Myocyte (in vitro differentiated cells): ENCODE measurements at places on chromosomes 12 and 14.
A peak's percentile ranks its signal among the peaks of the same experiment; 100 is the strongest.

- peak; percentile 40 for DNase-seq
Observed at GRCh38 chr12:90013409-90013808, 304.8 kb upstream of the ATP2B1 start.

GRCh38 chr12:56082967-56083366 is 3.0 kb downstream of the ERBB3 start:
- no peak for DNase-seq

- DNase-seq: peak; percentile 53
Observed at GRCh38 chr12:63420206-63420644, 248.1 kb downstream of the DPY19L2 start.

- no peak for DNase-seq
Observed at GRCh38 chr12:26678697-26679660, 154.0 kb downstream of the ITPR2 start.

GRCh38 chr14:31291210-31291609 is 83.6 kb upstream of the HECTD1 start:
- no peak for DNase-seq

DNA sequence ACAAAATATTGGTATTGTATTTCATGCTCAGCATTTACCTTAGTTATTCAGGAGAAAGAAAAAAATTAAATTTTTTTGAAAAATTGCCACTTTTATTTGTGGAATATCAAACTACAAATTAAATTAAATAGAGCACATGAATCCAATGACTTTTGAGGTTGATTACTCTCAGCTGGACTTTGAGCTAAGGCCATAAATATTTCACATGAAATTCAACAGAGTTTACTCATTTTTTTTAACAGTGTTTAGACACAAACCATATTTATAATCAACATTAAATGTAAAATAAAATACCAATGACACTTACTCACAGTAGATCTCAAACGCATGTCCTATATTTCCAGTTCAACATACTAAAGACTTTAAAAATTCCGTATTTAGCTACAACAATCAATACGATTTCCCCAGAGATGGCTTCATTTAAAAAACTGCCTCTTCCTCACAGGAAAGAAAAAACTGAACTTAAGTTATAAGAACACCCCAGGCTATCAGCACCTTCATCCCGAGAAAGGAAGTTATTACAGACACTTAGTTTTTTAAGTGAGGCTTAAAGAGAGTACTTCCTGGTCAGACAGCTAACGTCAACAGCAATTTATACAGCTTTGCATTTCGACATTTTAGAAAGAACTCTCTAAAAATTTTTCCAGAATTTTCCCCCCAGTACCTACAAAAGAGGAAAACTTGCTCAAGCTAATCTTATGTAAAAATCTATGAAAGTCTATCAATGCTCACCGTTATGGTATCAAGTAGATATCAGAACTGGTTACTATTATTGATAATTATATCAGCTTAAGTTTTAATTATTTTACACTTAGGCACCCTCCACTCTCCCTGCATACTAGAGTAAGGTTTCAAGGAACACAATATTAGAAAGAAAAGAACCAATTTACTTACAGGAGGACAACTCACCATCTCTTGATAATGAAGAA is 13.8 kb downstream of the TAOK3 start:
- DNase-seq: no peak

DNA sequence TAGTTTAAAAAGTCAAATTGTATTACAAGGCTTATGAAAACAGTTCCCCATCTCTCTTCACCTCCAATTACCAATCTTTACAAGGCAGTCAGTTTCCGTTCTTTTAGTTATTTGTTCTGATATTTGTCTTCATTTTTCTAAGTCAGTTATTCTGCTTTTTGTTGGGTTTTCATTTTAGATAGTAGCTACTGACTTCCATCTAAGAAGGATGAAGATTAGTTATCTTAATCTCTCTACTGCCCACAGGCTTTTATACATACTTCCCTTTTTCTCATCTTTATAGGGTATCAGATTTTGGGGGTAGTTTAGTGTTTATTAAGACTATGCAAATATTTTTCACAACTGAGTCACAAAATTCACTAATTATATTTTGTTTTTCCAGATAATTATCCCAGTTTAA is 38.4 kb downstream of the FRS2 start:
- DNase-seq: no peak

GRCh38 chr12:6207259-6207925 is 7.2 kb downstream of the CD9 start:
- no peak for DNase-seq

- no peak for DNase-seq
Observed at GRCh38 chr12:87315-87714, 20.7 kb downstream of the IQSEC3 start.

- DNase-seq: no peak
Observed at GRCh38 chr14:99693918-99694317, 9.8 kb downstream of the CYP46A1 start.

DNA sequence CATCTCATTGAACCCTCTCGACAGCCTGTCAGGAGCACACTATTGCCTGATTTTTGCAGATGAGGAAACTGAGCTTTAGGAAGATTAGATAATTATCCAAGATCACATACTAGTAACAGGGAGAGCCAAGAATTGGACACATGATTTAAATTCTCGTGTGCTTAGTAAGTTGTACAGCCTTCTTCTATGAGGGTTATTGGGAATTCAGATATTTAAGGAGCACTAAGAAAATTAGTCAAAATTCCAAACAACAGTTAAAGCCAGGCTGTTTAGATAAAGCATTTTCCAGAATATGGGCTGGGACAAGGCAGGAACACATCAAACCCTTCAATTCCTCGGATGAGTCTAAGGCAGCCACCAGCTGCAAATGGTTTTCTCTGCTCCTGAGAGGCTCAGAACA is 148.8 kb downstream of the TMEM30B start:
- no peak for DNase-seq

- no peak for DNase-seq
Observed at GRCh38 chr14:31760277-31760676, 199.1 kb downstream of the NUBPL start.

DNA sequence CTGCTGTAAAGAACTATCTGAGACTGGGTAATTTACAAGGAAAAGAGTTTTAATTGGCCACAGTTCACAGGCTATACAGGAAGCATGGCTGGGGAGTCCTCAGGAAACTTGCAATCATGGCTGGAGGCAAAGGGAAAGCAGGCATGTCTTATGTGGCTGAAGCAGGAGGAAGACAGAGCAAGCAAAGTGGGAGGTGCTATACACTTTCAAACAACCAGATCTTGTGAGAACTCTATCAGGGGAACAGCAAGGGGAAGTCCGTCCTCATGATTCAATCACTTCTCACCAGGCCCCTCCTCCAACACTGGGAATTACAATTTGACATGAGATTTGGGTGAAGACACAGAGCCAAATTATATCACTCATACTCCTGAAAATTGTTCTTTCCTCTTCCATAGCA is 109.5 kb upstream of the PKP2 start:
- DNase-seq: no peak

DNA sequence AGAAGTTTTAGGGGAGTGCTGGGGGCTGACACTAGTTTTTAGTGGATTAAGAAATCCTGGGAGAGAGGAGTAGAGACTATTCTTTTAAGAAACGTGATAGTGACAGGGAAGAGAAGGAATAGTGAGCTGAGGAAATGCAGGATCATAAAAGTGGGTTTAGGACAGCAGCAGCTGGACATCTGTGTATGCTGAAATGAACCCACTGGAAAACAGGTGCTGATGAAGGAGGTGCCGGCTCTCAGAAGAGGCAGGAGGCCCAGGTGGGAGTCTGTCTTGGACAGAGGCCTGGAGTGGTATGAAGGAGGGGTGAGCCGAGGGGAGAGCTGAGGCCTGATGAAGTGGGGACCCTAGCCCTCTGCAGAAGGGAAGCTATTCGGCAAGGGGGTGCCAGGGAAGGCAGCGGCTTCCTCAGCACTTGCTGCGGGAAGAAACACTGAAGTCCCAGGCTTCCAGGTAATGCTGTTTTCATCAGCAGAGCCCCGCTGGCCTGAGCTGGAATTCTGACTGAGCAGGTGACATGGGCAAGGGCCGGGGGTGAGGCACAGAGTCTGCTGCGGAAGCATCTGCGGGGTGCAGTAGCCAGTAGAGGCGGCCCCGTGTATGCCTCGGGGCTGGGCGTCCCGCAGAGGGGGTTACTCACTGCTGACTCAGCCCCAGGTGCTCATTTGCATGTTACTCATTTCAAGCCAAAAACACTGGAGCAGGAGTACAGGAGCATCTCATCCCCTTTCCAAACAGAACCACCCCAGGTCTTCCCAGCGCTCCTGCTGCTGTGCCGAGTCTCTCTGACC is 89.7 kb downstream of the TMCC3 start:
- DNase-seq: peak; percentile 51

GRCh38 chr14:33799705-33800570 is 150.9 kb downstream of the EGLN3 start:
- DNase-seq: no peak

DNA sequence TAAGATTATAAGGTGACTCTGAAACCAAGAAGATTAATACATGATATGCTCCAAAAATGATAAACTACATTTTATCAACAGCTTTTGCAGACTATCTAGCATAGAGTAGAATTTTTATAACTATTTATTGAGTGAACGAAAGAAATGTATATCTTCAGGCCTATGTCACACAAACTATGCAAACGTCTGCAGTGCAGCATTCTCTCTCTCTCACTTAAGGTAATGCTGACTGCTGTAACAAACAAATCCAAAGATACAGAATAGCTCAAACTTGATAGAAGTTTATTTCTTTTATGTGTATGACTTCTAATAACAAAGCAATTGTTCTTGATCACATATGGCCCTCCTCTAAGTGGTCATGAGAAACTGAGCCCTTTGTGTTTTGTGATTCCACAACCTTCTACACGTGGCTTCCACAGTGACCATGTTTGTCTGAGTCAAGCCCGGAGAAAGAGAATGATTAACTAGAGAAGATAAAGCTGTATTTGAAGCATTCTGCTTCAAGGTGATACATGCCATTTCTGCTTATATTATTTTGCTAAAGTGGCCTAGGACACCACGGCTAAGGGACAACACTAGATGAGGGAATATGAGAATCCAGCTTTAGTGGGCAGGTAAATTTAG is 1352.7 kb upstream of the TMEM132C start:
- DNase-seq: no peak

- DNase-seq: no peak
Observed at GRCh38 chr14:32682214-32682613, 256.5 kb upstream of the NPAS3 start.

DNA sequence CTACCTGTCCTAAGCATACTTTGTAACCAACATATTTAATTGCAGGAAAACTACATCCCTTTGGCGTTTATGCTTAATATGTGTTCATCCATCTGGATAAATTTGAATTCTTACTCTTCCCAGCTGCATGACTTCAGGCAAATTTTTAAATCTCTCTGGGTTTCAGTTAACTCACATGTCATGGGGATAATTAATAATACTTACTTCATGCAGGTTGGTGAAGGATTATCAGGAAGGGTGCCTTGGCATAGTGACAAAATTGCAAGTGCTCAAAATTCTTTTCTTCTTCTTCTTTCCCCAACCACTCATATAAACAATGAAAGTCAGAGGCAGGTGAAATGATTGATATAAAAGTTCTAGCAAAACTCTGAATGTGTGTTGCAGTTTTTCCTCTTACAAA is 15.9 kb downstream of the SYT10 start:
- no peak for DNase-seq

GRCh38 chr12:131915000-131915689 is 13.9 kb upstream of the PUS1 start:
- DNase-seq: no peak

GRCh38 chr14:51443195-51444018 is 203.4 kb downstream of the TMX1 start:
- DNase-seq: no peak

DNA sequence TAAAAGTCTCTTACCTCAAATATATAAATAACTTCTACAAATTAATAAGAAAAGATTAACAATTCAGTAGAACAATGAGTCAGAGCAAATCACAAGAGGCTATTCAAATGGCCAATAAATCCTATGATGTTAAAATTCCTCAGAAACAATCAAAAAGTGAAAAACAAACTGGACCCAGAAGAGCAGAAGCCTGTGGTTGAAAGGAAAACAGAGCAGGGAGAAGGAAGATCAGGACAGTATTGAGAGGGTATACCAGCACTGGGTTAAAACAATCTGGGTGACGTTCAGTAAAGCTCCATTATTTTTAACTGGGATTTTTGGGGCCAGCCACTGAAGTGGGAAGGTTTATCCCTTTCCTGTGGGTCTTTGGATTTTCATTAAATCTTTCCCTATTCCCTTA is 39.7 kb upstream of the PCED1B start:
- no peak for DNase-seq

DNA sequence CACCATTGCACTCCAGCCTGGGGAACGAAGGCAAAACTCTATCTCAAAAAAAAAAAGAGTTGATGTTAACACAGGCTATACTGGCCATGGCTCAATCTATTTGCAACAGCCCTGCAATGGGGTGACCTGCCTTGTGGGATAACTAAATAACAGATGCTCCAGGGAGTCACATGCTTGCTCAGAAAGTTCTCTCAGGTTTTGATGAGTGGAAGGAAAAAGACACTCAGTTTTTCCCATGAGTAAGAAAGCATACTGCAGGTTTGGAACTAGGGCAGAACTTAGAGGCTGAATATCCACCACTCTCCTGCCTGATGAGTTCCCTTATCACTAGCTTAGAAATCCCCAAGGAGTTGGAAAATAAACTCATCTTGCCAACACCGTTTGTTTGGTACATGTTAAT is 16.9 kb downstream of the WSB2 start:
- DNase-seq: no peak

DNA sequence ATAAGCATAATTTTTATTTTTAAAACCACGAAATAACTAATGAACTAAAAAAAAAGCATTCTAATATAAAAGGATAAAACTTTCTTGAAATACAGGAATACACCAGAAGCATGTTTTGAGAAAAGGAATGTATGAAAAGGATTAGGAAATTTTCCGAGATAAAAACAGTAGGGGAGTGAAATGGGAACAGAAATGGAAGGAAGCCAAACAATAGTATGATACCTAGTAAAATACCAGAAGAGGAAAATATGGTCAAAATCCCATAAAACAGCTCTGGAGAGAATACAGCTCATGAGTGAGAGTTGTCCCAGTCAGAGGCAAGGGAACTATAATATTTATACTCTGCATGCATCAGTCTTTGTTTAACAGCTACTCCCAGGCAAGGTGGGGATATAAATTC is 1016.2 kb downstream of the SLC6A15 start:
- DNase-seq: no peak

DNA sequence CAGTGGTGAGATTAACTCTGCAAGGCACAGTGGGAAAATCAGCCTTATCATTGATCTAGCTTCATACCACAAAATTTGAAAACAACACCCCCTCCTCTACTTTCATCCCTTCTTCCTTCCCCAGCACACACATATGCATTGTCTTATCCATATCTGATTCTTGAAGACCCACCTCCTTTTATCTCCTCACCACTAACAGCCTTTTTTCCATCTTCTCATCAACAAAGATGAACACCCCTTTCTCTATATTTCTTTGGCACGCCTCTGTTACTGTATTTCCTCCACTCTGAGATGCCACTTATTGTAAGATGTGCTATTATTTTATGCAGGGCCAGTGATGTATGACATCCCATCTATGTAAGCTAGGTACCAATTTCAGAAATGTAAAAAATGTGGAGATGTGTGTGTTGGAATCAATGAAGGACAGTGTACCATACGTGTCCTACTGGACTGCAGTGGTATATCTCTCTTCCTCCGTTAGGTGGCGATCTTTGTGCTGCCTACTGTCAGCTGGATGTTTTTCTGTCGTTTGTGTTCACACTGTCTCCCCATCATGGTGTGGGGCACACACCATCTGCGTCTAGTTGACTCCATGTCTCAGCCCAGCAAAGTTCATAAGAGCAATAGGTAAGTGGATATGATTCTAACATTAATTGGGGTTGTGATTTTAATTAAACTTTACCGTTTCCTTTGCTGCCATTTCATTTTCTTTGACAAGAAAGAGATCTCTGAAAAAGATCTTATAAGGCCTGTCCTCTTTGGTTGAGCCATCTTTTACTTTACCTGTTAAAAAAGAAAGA is 24.0 kb downstream of the CCDC38 start:
- peak; percentile 65 for DNase-seq
